ENCODE measurements at places on chromosomes 11 and 22.

GRCh38 chr11:126104420-126104819 is 41.8 kb upstream of the CDON start:
- DNase-seq: no peak

- DNase-seq: no peak
Observed at GRCh38 chr22:11616811-11617210, 3911.2 kb upstream of the OR11H1 start.

- no peak for DNase-seq
Observed at GRCh38 chr11:24773322-24773721, 276.5 kb downstream of the LUZP2 start.

DNA sequence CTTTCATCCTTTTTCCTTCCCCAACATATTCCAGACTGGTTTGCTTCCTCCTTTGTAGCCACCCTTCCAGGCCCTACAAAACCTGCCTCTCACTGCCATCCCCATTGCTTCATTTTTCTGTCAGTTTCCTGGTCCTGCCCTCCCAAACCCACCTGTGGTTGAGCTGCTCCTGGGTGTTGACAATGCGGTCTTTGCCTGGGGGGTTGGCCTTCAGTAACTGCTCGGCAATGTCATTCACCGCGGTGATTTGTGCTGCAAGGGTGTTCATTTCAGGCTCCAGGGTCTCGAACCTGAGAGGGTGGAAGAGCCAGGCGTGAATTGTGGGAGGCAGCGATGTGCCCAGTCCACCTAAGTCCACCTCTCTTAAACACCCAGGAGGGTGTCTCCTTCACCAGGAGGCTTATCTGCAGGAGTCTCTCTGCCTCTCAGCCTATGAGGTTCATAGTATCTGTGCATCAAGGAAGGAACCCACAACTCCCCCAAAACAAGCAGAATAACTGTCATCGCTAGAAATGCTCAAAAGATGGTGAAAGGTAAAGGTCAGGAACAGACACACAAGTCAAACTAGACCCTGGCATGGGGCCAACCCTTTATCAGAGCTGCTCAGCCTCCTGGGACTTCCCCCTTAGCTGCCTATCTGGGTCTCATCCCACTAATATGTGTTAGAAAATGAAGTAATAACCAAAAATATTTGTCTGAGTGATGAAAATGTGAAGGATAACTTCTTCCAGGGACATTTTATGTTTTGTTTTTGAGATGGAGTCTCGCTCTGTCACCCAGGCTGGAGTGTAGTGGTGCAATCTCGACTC is 23.9 kb upstream of the RBM4B start:
- no peak for DNase-seq

DNA sequence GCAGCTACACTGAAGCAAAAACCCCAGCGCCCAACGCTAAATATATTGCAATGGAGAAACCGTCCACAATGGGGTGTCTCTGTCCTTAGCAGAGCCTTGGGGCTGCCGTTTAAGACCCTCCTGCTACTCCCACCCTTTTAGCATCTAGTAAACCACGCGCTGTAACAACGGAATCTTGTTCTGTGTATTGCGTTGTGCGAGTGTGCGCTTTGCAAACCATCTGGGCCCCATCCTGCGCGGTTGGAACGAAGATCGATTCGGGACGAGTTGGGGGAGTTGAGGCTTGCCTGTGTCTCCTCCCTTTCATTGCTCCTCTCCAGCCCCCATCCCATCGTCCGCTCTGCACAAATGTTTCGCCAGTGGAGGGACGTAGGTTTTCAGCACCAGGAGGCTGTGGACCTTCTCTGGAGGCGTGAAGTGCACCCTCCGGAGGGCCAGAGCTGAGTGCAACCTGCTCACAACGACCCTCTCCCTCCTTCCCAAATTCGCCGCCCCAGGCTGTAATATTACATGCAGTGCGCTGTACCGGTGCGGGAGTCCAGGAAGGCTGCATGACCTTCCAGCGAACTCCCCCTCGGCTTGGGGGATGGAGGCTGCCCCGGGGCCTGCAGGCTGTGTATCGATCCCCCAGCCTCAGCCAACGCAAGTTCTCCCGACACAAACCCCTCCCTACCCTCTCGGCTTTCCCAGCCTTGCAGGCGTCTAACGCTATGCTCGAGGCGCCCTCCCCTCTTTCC is 1.6 kb upstream of the KMT2A start:
- DNase-seq: no peak

GRCh38 chr11:56013805-56014204 is 13.6 kb upstream of the OR5AS1 start:
- DNase-seq: no peak

GRCh38 chr11:118226781-118227180 is 2.0 kb upstream of the JAML start:
- no peak for DNase-seq

DNA sequence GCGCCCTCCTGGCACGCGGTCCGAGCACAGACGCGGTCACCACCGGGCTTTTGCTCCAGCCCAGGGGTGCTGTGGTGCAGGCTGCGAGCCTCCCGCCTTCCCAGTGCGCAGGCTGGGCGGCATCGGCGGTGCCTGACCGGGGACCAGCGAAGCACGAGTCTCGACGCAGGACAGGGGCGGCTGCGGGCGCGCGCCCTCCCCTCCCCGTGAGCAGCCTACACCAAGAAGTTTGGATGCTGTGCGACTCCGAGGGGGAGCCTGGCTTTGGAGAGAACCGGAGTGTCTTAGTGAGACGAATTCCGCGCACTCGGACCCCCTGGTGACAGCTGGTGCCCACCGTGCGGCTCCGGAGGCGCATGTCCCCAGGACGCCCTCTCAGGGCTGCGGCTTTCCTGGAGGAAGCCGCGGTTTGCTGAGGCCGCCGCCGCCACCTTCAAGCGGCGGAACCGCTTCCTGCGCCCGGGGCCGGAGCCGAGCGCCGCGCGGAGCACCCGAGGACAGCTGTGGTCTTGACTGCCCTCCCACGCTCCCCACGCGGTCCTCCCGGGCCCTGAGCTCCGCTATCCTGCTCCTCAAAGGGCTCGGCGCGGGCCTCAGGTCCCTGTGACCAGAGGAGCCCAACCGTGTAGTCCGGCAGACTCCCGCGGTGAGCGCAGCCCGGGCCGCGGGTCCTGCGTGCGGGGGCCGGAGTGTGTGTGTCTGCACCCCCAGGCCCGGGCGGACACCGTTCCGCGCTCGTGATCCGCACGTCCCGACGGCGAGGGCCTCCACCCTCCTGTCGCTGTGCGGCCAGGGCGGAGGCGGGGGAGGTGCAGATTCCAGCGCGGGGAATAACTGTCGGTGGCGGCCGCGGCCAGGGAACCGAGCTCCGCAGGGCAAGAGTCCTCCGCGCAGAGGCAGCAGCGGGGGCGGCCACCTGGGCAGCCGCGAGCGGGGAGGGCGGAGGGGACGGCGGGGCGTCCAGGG is 1.7 kb downstream of the FGF3 start:
- no peak for DNase-seq

- DNase-seq: no peak
Observed at GRCh38 chr11:313787-314553, at the start of gene IFITM1. TSS of gene IFITM1 (plus strand) at chr11:314040. CDS start at chr11:314171, 131 bp downstream.

GRCh38 chr11:99268886-99269285 is 248.1 kb downstream of the CNTN5 start:
- DNase-seq: no peak

DNA sequence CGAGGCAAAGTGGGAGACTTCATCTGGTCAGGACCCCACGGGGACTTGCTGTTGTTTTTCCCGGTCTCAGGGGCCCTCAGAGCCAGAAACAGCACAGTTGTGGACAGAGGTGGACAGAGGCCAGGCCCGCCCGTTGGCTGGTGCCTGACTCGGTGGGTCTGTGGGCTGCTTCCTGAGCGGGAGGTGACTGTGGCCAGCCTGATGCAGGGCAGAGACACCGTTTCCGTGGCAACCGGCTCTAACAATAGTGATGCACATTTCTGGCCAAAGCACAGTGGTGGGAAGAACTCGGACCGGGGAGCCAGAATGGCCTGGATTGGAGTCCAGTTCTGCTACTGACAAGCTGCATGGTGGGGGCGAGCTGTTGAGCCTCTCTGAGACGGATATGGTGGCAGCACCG is 58.7 kb upstream of the ATXN10 start:
- DNase-seq: no peak

DNA sequence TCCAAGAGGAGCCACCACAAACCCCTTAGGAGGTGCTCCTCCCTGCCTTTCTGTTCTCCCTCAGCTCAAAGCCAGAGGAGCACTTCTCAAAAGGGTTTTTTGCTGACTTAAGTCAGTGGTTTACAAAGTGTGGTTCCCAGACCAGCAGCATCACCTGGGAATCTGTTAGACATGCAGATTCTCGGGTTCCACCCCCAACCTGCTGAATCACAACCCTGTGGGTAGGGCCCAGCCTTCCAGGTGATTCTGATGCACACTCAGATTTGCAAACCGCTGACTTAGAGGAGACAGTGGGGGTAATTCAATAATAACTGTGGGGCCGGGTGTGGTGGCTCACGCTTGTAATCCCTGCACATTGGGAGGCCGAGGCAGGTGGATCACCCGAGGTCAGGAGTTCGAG is 22.8 kb downstream of the CREB3L1 start:
- DNase-seq: no peak

- no peak for DNase-seq
Observed at GRCh38 chr11:120188811-120189455, 21.9 kb upstream of the OAF start.

GRCh38 chr11:59418156-59418555 is 8.1 kb downstream of the OR5A2 start:
- DNase-seq: no peak

GRCh38 chr11:57903011-57903410 is 120.7 kb upstream of the OR9Q1 start:
- DNase-seq: no peak

DNA sequence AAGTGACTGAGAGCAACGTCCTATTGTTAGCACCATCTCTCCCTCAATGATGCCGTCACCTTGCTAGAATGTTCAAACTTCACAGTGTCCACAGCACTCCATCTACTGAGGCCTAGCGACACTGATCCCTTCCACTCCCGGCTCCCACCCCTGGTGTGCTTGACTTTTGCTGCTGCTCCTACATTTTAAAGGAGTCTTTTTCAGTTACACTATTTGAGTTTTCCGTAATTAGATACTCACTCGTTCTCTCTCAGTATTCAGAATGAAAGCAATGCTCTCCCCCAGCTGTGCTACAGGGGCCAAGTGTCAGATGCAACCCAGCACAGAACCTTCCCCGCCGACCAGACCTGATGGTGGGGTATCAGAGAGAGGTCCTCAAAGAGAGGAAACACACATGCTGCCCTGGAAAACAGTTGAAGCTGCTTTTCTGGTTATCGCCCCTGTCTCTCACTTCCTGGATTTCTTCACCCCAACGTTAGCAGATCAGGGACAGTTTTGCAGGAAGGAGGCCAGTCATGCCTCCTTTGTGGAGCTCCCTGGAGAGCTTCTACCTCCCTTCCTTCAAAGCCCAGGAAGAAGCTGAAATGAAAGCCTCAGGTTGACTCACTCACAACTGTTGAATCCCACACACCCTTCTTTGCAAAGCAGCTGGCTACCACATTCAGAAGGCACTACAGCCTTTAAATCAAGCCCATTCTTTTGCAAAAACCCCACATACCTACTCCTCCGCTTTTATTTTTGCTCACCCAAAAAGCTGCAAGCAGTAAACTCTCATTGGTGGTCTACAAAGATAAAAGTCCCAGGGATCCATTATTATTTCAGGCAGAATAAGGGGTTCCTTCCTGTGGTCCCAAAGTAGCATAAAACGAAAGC is 23.5 kb downstream of the LARGE1 start:
- DNase-seq: no peak

- no peak for DNase-seq
Observed at GRCh38 chr11:34586488-34587281, 34.2 kb upstream of the EHF start.

- no peak for DNase-seq
Observed at GRCh38 chr22:37179126-37179470, 8.9 kb downstream of the C1QTNF6 start.

DNA sequence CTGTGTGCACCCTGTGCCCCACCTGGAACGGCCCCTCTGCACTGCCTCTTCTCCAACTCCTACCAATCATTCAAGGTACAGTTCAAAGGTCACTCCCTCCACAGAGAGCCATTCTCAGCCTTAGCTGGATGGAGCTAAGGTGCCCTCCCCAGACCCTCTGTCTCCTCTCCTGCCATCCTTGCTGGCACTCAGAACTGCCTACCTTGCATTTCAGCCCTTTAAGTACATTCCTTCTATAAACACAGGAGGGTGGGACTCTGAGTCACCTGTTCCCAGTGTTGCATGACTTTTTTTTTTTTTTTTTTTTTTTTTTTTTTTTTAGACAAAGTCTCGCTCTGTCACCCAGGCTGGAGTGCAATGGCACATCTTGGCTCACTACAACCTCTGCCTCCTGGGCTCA is 8.6 kb downstream of the TTLL1 start:
- DNase-seq: no peak

DNA sequence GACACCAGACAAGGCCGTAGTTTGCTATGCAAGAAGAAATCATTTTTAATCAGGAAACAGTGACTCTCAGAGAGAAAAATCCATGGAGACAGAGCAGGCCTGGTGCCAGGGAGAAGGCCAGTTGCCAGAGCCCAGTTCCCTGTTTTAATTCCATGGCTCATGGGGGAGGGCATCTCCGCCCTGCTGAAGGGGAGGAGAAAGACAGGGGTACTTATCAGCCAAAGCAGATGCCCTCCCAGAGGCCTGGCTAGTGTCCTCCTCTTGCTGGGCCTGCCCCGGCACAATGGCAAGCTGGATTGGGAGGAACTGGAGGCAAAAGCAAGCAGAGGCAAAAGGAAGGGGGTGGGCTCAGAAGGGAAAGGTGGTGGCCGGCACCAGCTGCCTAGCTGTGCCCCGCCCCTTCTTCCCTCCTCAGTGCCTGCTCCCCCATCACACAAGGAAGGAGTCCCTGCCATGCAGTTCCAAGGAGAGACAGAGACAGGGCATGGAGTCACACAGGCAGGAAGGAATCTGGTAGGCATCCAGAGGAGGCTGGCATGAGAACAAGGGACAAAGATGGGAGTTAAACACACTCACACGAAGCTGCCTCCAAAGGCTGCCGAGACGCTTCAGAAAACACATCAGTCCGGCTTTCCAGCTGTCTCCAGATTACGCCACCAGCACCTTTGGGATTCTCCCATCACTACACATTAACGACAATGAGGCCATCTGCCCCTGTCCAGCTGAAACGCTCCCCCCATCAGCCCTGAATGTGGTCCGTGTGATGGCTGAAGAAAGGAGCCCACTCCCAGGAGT is 591.8 kb downstream of the BUD13 start:
- DNase-seq: no peak

- DNase-seq: no peak
Observed at GRCh38 chr22:29284196-29284595, 16.1 kb downstream of the EWSR1 start.

- no peak for DNase-seq
Observed at GRCh38 chr11:67368621-67369020, 4.8 kb downstream of the CLCF1 start.

DNA sequence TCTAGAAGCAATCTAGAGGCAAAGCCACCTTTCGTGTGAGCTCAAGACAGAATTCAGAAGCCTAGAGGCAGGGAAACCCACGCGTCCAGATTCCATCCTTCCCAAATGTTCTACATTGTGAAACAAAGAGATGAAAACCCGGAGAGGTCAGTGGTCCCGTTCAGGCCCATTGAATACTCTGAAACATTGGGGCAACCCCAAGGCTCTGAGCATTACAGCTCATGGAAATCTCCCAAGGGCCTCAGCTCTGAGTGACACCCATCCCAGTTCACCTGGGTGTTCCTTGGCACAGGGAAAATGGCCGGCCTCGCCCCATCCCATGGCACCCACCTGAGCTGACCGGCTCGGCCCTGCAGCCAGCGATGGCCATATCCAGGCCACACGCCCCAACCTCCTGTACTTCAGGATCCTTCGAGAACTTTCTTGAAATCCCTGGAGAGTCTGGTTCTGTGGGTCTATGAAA is 128.6 kb upstream of the FGF3 start:
- DNase-seq: no peak

Data from stimulated activated CD8-positive, alpha-beta memory T cell treated with anti-CD3 and anti-CD28 coated beads, Interleukin-4, amount 100 ng/mL, for 1 hour (primary cell).